ENCODE measurements at places on chromosomes 12 and 14.

DNA sequence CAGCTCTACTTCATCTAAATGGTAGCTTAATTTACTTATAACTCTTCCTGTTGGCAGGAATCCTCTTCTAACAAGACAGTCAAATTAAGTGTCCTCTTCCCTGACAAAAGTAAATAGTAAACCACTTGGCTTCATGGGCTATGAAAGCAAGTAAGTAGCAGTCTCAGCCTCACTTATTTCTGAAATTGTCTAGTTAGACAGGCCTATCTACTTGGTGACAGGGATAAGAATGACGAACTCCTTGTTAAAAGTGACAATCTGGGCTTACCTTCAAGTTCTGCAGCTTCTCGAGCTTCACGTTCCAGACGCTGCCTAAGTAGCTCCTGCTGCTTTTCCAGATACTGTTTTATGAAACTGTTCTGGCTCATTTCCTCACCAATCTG lies 4.7 kb downstream of the ACIN1 start:
- DNase-seq, result no peak

DNA sequence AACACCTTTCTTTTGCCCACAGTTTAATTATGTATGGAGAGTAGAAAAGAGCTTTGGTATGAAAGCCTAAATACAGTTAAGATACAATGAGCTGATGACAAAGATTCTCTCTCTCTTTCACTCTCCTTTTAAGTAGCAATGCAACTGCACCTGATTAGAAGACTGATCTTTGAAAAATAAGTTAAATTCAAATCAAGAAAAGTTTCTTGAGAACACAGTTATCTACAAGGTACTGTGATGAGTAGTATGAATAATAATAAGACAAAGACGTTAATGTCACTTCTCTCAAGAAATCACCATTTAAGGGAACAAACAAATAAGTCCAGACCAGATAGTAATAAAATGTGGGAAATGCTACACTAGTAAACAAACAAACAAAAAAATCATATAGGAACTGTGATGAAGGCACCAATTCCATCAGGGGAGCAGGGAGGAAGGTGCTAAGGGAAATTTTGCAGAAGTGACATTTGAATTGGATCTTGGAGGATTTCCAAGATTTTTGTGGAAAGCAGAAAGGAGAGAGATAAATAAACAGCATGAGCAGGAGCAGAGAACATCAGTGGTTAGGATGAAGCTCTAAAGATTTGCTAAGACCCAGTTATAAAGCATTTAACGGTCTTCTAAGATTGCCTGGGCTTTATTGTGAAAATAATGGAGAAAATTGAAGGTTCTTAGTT lies 65.2 kb upstream of the STK38L start:
- DNase-seq, result no peak

GRCh38 chr12:39685854-39686657 lies 66.5 kb upstream of the ABCD2 start:
- DNase-seq, result no peak

DNA sequence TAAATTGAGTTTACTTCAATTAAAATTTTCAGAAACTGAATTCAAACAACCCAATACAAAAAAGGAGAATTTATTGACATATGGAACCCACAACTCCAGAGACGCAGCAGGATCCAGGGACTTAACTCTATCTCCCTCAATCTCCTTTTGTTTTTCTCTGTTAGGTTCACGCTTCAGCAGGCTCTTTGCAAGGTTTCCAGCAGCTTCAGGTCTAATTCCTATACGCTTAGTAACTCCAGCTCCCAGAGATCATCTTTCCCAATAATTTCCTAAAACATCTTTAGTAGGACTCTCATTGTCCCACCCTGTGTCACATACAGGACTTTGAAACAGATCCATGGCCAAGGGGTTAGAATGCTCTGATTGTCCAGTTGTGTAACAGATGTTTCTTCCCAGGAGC lies 175.2 kb downstream of the RMST start:
- DNase-seq, result no peak

DNA sequence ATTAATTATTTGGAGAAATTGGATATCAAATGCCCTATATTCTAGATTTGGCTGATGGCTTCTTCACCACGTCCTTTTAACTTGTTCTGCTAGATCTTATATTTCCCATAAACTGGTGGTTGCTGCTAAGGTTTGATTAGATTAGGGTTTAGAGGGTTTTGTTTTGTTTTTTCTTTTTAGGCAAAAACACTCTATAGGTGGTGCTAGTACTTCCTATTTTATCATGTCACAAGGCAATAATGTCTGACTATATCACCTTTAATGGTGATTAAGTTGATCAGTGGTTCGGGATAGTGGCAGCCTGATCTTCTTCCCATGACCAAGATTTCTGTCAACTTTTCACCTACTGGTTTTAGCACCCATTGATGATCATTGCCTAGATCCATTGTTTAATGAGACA lies 455.1 kb downstream of the RAD51B start:
- DNase-seq, result no peak
